ENCODE measurements at places on chromosomes 4 and X. TPM values are rescaled to one million over a fixed set of nuclear protein-coding genes. Genes with fewer than 3 reads are reported as not detected.
A peak's percentile ranks its signal among the peaks of the same experiment; 100 is the strongest.

RUFY3 gene
- 148 TPM for total RNA-seq

DNA sequence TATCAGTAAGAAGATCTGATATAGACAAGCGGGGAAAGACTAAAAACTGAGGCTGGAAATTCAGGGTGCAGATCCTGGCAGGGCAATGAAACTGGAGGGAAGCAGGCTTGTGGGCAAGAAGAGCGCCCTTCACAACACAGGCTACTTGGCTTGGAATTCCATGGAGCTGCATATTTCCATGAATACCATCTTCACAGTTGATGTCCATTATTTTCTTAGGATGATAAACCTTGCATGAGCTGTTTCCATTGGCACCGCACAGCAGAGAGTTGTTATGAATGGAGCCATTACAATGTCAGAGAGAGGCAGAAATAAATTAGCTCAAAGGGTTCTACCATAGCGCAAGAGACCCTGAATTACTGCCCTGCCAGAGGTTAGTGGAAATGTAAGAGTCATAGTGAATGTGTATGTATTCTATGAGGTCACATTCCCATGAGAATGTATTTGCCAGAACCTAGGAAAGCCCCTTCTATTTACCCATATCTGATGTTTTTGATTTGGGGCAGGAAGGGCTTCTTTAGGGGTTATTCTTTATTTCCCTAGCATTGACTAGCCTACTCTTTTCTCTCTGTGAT, 215.6 kb downstream of the PALLD start:
- H3K36me3 ChIP-seq = no peaks in the 10 kb centered on the region
- H3K27ac ChIP-seq = peak overlapping the region; percentile 77
- DNase-seq = no peak

GRCh38 chr4:183797445-183798300, 107.4 kb upstream of the STOX2 start:
- peak; percentile 70 for DNase-seq
- peak overlapping the region; percentile 89 for H3K27ac ChIP-seq
- peak overlapping the region; percentile 18 for H3K4me3 ChIP-seq
- H3K27me3 ChIP-seq = no peaks in the 10 kb centered on the region

- H3K27ac ChIP-seq = no peak overlapping the region
- H3K4me1 ChIP-seq = no peaks in the 10 kb centered on the region
- no peaks in the 10 kb centered on the region for H3K36me3 ChIP-seq
- no peak for DNase-seq
- H3K27me3 ChIP-seq = no peaks in the 10 kb centered on the region
- no peak overlapping the region for H3K4me3 ChIP-seq
These were observed 114.9 kb upstream of the TEX13D start for GRCh38 chrX:124217304-124218251.

GRCh38 chr4:181613200-181613599, 630.0 kb upstream of the TENM3 start:
- H3K27me3 ChIP-seq = no peaks in the 10 kb centered on the region
- H3K4me3 ChIP-seq = no peak overlapping the region
- no peaks in the 10 kb centered on the region for H3K36me3 ChIP-seq
- H3K27ac ChIP-seq = no peak overlapping the region

DNA sequence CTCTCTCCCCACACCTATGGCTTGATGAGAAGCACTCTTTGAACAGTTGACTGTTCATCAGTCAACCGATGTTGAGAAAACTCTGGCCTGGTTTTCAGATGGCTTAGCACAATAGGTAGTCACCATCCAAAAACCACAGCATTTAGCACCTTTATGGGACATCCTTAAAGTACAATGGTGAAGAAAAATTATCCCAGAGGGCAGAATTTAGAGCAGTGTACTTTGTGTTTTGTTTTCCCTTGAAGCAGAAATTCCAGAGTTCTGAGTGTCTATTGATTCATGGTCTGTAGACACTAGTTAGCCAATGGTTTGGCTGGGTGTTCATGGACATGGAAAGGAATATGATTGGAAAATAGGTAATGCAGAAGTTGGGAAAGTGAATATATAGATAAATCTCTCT, 487.0 kb downstream of the PDHA2 start:
- H3K27me3 ChIP-seq = no peaks in the 10 kb centered on the region
- H3K4me1 ChIP-seq = no peaks in the 10 kb centered on the region
- H3K36me3 ChIP-seq = no peaks in the 10 kb centered on the region

DNA sequence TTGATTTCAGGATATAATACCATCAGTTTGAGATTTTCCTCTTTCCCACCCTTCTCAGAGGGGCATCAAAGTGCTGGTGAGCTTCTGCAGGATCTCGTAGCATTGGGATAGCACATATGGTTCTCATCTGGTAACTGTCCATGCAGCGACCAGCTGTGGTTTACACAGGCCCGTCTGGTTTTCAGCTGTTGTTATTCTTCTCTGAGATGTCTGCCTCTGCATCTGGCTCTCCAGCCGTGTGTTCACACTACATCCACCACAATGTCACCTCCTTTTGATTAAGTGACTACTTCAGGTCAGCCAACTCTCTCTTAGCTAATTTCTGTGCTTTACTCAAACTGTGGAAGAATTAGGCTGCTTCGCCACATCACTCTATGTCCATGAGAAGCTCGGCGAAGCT, 676.7 kb upstream of the TENM3 start:
- no peaks in the 10 kb centered on the region for H3K4me1 ChIP-seq
- no peak overlapping the region for H3K4me3 ChIP-seq
- H3K36me3 ChIP-seq = no peaks in the 10 kb centered on the region
- no peaks in the 10 kb centered on the region for H3K27me3 ChIP-seq
- no peak for DNase-seq

- H3K36me3 ChIP-seq = no peaks in the 10 kb centered on the region
- H3K27ac ChIP-seq = no peak overlapping the region
- H3K4me3 ChIP-seq = no peak overlapping the region
- H3K27me3 ChIP-seq = no peaks in the 10 kb centered on the region
These were observed 291.0 kb upstream of the HAND2 start for GRCh38 chr4:173821036-173821435.

PRDM5 gene
- 49.9 TPM for total RNA-seq

DNA sequence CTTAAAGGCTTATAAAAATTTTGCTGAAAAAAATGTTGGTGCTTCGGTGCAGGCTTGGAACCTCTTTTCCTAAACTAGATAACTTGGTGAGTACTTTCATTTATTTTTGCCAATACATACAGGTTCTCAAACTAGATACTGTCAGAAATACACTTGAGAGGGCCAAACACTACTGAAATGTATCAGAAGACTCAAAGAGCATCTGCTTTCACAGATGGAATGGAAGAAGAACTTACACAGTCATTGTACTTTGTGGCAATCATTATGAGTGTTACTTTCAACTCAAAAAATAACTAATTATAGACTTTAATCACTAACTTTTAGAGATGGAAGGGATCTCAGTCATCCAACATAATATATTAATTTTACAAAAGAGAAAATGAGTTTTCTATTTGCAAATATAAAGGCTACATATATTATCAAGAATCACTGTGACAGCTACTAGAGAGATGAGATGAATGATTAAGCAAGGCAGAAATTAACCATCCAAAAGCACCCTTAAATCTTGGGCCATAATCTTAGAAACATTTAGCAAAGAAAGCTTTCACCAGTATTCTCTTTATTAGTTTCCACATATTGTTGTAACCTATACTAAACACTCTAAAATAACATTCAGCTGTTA, 1.0 kb downstream of the ENAM start:
- no peaks in the 10 kb centered on the region for H3K36me3 ChIP-seq
- H3K27me3 ChIP-seq = no peaks in the 10 kb centered on the region
- no peak overlapping the region for H3K4me3 ChIP-seq

DNA sequence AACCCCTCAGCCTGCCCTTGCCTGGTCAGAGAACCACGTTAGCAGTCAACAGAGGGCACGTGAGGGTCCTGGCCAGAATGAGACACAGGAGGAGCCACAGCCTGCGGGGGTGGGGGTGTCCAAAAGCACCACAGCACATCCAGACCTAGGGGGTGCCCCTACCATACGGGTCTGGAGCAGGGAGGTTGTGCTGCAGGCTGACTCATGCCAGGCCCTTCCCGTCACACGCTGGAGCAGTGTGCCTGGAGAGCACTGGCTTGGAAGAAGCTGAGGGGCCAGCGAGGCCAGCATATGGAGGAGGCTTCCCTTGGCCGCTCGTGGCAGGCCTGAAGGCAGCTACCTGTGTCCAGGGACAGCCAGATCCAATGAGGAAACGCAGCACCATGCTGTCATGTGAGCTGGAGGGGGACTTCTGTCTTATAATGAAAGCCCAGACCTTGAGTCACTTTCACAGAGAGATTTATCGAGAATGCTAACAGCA, 1.5 kb upstream of the IRAK1 start:
- H3K4me1 ChIP-seq = peaks cover 37% of the 10 kb centered on the region
- no peak for DNase-seq
- H3K4me3 ChIP-seq = no peak overlapping the region
- H3K27me3 ChIP-seq = no peaks in the 10 kb centered on the region

SMARCA1 gene
- total RNA-seq = 75.8 TPM

DNA sequence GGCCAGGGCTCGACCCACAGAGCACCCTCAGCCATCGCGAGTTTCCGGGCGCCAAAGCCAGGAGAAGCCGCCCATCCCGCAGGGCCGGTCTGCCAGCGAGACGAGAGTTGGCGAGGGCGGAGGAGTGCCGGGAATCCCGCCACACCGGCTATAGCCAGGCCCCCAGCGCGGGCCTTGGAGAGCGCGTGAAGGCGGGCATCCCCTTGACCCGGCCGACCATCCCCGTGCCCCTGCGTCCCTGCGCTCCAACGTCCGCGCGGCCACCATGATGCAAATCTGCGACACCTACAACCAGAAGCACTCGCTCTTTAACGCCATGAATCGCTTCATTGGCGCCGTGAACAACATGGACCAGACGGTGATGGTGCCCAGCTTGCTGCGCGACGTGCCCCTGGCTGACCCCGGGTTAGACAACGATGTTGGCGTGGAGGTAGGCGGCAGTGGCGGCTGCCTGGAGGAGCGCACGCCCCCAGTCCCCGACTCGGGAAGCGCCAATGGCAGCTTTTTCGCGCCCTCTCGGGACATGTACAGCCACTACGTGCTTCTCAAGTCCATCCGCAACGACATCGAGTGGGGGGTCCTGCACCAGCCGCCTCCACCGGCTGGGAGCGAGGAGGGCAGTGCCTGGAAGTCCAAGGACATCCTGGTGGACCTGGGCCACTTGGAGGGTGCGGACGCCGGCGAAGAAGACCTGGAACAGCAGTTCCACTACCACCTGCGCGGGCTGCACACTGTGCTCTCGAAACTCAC, 3.6 kb downstream of the MID1IP1 start:
- peak; percentile 40 for DNase-seq
- peaks cover 23% of the 10 kb centered on the region for H3K4me1 ChIP-seq
- no peaks in the 10 kb centered on the region for H3K27me3 ChIP-seq
- H3K4me3 ChIP-seq = peak overlapping the region; percentile 50
- no peaks in the 10 kb centered on the region for H3K36me3 ChIP-seq

DNA sequence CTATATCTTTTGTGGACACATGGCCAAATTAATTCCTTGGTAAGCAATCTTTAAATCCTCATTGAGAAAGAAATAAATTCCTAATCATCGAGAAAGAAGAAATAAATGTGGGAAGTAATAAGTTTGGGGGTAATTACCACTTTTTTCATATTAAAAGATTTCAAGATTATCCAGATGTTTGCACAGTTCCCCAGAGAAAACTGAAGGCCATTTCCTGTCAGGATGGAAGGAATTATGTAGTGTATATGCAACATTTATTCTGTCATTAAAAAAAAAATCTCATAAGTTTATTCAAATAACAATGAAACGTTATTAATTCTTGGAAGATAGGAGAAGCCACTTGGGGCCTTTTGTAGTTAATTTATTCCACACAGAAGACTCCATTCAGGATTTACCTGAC, 385.6 kb upstream of the NR3C2 start:
- H3K4me1 ChIP-seq = no peaks in the 10 kb centered on the region
- DNase-seq = no peak
- H3K27me3 ChIP-seq = no peaks in the 10 kb centered on the region
- no peak overlapping the region for H3K27ac ChIP-seq

DNA sequence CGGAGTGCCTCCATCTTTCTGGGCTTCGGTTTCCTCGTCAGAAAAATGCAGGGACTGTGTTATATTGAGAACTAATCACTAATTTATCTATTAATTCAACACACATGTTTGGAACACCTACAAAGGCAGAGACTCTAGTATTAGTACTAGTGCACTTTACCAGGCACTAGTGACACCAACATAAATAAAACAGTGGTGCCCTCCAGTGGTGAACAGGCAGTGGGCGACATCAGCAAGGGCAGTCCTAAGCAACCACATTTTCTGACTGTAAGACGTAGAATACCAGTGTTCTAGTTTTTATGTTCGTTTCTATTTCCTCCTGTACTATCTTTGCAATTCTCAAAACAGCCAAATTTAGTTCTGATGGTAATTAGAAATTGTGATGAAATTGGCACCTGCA, 69.1 kb upstream of the UCP1 start:
- no peaks in the 10 kb centered on the region for H3K36me3 ChIP-seq
- no peak overlapping the region for H3K4me3 ChIP-seq
- H3K27me3 ChIP-seq = no peaks in the 10 kb centered on the region
- DNase-seq = no peak

DNA sequence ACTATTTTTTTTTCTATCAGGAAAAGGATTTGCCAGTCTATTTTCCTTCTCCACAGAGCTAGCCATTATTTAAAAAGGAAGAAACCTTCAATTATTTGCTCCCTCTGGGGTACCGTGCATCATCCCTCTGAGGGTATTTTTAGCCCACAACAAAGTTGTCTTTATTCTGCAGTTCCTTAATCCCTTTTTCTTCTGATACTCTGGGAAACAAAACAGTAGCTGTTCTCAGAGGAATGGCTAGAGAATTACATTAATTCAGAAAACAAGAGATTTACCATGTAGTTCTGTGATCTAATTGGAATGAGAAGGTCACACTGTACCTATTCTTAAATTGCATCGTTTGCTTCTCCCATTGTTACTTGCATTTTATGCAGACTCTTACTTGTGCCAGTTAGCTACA, 1056.7 kb downstream of the STIM2 start:
- H3K27ac ChIP-seq = no peak overlapping the region
- H3K36me3 ChIP-seq = no peaks in the 10 kb centered on the region
- no peak overlapping the region for H3K4me3 ChIP-seq
- DNase-seq = no peak
- no peaks in the 10 kb centered on the region for H3K27me3 ChIP-seq
- H3K4me1 ChIP-seq = no peaks in the 10 kb centered on the region

- H3K27me3 ChIP-seq = no peaks in the 10 kb centered on the region
- no peaks in the 10 kb centered on the region for H3K4me1 ChIP-seq
- H3K4me3 ChIP-seq = no peak overlapping the region
- no peak overlapping the region for H3K27ac ChIP-seq
These were observed 208.2 kb downstream of the FAT4 start for GRCh38 chr4:125522992-125523391.

MXD4 gene
- total RNA-seq = 102 TPM

- no peak overlapping the region for H3K4me3 ChIP-seq
- DNase-seq = no peak
- H3K36me3 ChIP-seq = no peaks in the 10 kb centered on the region
- peaks cover 8% of the 10 kb centered on the region for H3K4me1 ChIP-seq
These were observed 223.1 kb upstream of the FAT1 start for GRCh38 chr4:186946682-186947294.

POU3F4 gene
- not detected for total RNA-seq

DNA sequence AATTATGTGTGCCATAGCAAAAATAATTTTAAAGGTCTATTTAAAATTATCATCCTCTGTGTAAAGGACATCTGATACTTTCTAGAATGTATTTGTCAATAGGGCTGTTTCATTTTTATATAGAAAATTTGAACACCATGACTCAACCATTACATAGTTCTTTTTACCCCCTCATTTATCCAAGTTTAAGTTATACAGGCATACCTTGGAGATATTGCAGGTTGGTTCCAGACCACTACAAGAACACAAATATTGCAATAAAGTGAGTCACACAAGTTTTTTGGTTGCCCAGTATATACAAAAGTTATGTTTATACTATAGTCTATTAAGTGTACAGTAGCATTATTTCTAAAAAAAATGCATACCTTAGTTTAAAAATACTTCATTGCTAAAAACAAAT, 130.4 kb downstream of the MSL3 start:
- H3K27me3 ChIP-seq = no peaks in the 10 kb centered on the region
- no peaks in the 10 kb centered on the region for H3K4me1 ChIP-seq
- H3K36me3 ChIP-seq = no peaks in the 10 kb centered on the region
- DNase-seq = no peak
- H3K4me3 ChIP-seq = no peak overlapping the region
